ENCODE measurements at places on chromosomes 12 and 14.

DNA sequence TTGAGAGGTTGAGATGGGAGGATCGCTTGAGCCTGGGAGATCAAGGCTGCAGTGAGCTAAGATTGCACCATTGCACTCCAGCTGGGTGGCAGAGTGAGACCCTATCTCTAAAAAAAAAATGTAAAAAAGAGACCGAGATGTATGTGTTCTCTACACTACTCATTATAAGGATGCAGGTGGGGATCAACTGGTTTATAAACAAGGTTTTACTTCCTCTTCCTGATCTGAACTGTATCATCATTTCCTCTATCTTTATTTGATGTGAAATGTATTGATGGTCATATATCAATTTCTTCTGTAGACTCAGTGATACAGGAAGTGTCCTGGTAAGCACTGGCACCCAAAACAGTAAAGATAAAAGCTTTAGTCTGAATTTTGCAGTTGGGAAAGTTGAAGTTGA lies 20.1 kb upstream of the USP44 start:
- no peak for DNase-seq

GRCh38 chr14:104009297-104009696 lies 67.0 kb upstream of the RD3L start:
- no peak for DNase-seq

DNA sequence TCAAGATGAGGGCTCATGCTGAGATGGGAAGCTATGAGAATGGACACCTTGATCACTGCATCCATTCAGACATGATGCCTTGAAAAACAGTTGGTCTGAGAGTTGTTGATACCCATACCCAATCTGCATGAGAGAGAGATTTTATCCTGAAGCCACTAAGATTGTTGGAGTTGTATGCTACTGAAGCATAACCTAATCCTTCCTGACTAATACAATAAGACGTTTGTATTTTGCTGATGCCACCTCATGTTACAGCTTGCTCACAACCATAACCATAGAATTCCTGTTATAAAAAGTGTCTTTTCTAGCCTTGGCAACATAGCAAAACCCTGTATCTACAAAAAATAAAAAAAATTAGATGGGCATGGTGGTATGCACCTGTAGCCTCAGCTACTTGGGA lies 12.7 kb upstream of the SERPINA1 start:
- DNase-seq, result no peak

DNA sequence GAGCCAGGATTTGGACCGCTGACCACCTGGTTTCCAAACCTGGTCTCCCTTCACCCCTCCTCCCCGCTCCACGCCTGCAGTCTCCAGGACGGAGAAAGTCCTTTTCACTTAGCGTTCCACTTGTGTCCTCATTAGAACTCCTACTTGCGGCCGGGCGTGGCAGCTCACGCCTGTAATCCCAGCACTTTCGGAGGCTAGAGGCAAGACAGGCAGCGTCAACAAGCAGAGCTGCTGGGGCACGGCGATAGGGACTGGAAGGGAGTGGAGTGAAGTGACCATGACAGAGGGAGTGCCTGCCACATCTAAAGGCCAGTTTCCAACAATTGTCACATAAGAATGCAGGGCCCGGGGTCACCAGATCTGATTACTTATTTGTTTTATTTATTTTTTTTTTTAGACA lies 132.5 kb upstream of the NCOR2 start:
- no peak for DNase-seq

DNA sequence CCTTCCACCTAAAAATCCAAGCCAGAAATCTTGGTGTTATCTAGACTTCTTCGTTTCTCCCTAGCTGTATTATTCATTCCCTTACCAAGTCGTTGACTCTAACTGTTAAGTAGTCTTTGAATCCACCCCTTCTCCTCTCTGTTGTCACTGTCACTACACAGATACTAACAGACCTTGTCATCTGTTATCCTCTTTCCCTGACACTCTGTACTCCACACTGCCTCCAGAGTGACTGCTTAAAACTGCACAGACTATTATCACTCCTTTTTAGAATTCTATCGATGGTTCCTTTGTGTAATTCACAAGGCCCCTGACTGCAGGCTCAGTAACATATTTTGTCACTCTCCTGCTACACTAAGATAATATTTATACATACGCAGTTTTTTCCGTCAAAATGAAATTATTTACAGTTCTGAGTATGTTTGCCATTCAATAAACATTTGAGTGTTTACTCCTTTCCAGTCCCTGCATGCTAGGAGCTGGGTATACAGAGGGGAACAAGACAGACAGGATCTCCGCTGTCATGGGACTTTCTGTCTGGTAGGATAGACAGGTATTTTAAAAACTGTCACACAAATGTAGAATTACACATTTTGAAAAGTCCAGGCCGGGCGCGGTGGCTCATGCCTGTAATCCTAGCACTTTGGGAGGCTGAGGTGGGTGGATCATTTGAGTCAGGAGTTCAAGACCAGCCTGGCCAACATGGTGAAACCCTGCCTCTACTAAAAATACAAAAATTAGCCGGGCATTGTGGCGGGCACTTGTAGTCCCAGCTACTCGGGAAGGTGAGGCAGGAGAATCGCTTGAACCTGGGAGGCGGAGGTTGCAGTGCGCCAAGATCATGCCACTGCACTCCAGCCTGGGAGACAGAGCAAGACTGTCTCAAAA lies 3.8 kb downstream of the MARS1 start:
- no peak for DNase-seq

GRCh38 chr12:40153432-40153831 lies 47.6 kb upstream of the SLC2A13 start:
- DNase-seq, result no peak

GRCh38 chr14:91009501-91010152 lies 50.8 kb downstream of the RPS6KA5 start:
- DNase-seq, result no peak
